ENCODE measurements at places on chromosomes 12 and 14.

GRCh38 chr12:14186193-14186502 lies 179.3 kb upstream of the ATF7IP start:
- no peak for DNase-seq

DNA sequence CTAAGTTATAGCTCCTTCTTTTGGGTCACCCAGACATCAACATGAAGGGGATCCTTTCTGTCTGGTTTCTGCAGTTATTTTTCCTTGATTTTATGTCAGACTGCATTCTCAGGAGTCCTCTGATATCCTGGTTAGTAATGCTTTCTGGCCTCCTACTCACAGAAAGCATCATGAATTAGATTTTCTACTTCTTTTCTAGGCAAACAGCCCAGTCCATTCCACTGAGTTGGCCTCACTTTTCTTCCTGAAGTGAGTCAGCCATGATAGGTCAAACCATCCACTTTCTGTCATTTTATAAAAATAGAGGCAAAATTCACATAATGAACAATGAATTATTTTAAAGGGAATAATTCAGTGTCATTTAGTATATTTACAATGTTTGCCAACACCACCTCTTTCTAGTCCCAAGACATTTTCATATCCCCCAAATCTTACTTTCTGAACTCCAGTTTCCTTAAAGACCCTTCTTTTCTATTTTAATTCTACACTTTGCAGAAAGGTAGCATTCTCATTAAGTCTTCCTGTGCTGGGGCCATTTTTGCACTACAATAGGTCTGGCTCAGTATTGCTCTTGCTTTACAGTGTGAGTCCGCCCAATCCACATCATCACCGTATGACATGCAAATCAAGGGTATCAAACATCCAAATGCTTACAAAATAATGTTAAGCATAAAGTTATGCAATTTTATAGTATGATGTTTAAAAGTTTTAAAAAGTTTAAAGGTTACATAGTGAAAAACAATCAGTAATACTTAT lies 95.1 kb downstream of the UNC79 start:
- no peak for DNase-seq

DNA sequence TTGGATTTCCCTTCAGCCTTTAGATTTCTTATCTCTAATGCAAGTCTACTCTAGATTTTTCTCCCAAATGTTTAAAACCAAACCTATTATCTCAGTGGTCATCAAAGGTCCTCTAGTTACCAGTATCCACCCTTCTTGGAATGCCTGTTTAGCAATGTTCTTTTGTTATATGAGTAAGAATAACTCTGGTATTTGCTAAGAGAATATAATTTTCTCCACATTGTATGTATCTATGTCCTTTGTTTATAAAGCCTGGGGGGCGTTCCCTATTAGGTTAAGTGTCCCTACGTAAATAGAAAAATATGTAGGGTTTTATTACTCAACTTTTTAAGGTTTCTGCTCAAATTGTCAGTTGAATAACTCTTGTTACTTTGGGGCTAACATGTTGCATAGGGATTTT lies 27.3 kb downstream of the PPM1A start:
- DNase-seq = no peak

DNA sequence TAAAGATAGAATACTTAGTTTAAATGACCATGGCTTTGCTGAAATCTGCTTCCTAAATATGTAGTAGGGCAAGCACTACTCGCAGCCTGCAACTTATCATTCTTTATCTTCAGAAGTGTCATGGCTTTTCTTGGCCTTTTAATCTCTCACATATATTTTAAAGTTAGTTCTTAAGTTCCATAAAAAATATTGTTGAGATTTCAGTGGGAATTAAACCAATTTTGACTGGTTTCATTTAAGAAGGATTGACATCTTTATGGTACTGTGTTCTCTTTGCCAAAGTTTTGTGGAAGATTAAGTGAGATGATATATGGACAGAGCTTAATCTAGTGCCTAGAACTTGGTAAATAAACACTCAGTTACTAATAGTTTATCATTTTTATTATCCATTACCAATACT lies 56.7 kb downstream of the KIAA0586 start:
- DNase-seq = no peak

GRCh38 chr12:109952873-109953272 lies 43.3 kb downstream of the GIT2 start:
- DNase-seq = no peak

GRCh38 chr14:58978343-58978742 lies 210.1 kb upstream of the DAAM1 start:
- no peak for DNase-seq
